ENCODE measurements at places on chromosomes 3 and 15.
A peak's percentile ranks its signal among the peaks of the same experiment; 100 is the strongest.

GRCh38 chr3:181941250-181941649 is 229.5 kb downstream of the SOX2 start:
- DNase-seq, result no peak

GRCh38 chr3:186102687-186103086 is 6.2 kb downstream of the ETV5 start:
- no peak for DNase-seq

DNA sequence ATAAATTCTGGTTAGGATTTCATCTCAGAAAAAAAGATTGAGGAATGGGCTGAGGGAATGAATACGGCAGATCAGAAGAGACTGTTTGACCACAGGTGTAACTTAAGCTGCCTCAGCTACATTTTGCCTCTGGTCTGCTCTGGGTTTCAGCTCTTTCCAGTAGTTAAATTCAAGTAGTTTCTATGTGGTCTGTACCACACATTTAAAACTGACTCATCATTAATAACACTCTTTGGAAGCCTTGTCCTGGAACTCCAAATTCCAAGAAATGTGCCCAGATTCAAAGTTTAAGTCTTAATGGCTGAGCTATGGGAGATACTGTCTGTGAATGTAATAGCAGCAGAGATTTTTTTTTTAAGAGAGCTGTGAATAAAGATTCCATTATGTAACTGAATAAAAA is 133.1 kb upstream of the IGSF10 start:
- no peak for DNase-seq

GRCh38 chr3:124982855-124983254 is 48.3 kb upstream of the MUC13 start:
- DNase-seq, result no peak

- no peak for DNase-seq
These were observed 10.5 kb upstream of the PLA2G4E start for GRCh38 chr15:42031198-42031915.

GRCh38 chr3:100932491-100932890 is 60.7 kb downstream of the ABI3BP start:
- no peak for DNase-seq

GRCh38 chr15:101692801-101693598 is 31.3 kb downstream of the TARS3 start:
- DNase-seq, result no peak

- no peak for DNase-seq
These were observed 230.0 kb upstream of the ST8SIA2 start for GRCh38 chr15:92163641-92164040.

GRCh38 chr3:136390574-136390973 is 140.4 kb downstream of the PCCB start:
- DNase-seq, result no peak

DNA sequence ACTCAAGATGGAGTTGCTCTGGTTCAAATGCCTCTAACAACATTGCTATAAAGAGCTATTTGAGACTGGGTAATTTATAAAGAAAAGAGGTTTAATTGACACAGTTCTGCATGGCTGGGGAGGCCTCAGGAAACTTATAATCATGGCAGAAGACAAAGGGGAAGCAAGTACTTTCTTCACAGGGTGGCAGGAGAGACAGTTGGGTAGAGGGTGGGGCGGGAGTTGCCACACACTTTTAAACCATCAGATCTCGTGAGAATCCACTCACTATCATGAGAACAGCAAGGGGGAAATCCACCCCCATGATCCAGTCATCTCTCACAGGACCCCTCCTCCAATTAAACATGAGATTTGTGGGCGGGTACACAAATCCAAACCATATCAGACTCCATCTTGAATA is 30.7 kb downstream of the MAP2K5 start:
- DNase-seq, result no peak

DNA sequence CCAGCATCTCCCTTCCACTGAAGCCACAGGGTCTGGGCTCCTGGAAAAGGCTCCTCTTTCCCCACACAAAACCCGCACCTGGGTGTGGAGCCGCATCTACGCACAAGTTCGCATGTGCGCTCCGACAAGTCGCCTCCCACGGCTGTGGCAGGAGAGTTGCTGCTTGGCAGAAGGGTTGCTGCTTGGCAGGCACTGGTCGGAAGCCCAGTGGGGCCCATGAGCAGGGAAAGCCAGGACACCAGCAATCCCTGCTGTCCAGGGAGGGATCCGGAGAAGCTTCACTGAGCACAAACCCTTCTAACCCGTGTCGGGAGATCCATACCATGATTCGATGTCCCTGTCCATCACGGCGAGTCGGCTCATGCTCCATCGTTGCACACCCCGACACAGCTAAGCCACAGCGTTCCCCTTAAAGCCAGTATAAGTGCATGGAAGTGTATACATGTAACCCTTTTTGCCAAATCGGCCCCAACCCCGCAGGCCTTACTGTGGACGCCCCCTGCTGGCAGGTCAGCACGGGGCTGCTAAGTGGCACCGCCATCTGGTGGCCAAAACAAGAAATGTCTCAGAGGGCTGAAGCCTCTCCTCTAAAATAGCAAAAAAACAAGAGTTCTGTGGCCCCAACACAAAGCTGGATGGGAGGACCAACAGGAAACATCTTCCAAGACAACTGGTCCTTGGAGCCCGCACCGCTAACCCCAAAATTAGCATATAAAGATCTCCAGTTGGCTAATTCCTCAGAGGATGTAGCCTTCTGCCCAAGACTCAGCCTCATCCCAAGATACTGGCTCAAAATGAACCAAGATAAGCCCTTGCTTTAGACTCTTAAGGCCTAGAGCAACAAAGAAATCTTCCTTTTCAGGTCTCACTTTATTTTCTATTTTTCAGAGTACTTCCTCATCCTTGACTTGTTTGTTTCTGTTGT is 8.3 kb downstream of the ANKRD63 start:
- DNase-seq, result peak; percentile 70

DNA sequence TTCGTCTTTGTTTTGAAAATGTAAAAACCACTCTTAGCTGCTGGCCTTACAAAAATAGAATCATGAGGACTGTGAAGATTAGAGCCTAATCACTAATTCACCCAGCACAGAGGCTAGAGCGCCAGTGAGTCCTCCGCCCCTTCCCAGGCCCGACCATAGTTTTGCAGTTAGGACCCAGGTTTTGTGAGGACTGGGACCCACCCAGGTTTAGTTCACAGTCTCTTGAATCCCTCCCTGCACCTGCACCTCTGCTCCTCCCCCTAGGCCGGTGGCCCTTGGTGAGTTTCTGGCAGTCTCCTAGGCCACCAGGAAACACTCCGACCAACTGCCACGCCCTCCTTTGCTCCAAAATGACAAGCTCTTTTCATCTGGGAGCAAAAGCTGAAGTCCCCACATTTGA is 136.0 kb upstream of the CCDC54 start:
- DNase-seq, result no peak

DNA sequence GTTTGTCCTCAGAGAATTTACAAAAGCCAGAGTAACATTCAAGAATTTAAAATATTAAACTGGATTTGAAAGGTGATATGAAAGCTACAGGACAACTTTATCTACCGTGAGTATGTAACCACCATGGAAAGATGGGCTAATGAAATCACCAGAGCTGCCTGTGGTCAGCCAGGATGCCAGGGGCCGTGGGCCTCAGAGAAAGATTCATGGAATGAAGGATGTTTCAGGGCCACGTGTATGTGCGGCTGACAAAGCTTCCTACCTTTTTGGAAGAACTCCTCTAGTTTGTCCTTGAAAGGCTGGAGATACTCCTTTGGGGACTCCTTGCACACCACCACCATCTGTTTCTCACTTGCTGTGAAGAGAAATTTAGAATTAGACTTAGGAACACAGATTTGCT is 138.9 kb downstream of the GREM1 start:
- no peak for DNase-seq

- no peak for DNase-seq
These were observed 59.9 kb upstream of the FBN1 start for GRCh38 chr15:48705381-48705780.

- no peak for DNase-seq
These were observed 22.2 kb downstream of the CFAP20DC start for GRCh38 chr3:59027607-59028006.

- DNase-seq, result no peak
These were observed 38.8 kb upstream of the MLF1 start for GRCh38 chr3:158532099-158532734.

DNA sequence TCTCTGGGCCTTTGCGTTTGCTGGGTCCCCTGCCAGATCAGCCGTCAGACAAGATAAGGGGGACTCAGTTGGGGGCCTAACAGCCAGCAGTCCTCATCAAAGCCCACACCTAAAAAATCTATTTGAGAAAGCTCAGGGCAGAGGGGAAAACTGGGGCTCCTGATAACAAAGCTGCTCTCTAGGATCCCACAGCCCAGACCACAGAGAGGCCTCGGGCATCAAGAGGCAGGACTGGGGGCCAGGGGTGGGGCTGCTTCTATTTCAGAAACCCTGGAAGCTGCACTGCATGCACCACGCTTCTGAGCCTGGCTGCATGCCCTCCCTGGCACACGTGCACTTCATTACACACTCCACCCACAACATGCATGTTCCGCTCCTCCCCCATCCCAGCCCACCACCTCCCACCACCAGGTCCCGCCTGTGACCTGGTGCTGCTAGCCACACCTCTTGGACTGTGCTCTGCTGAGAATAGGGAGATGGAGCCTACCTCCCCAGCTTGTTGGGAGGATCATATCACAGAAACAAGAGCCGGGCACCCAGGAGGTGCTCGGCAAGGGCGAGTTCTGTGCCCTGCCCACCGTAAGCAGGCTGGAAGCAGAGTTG is 26.6 kb downstream of the FBLN2 start:
- DNase-seq, result no peak

DNA sequence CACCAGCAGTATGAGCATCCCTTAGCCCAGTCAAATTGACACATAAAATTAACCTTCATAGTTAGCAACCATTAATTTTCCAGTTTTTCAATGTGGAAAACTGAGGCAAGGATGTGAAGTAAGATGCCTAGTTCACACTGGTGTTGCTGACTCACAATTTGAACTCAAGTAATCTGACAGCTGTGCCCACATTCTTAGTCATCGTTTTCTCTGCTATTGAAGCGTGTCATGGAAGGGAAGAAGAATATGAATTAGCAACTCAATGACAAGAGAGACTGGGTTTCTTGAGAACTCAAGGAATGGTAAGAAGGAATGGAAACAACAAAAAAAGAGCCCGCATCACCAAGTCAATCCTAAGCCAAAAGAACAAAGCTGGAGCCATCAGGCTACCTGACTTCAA is 261.4 kb downstream of the EPHA3 start:
- DNase-seq, result no peak

DNA sequence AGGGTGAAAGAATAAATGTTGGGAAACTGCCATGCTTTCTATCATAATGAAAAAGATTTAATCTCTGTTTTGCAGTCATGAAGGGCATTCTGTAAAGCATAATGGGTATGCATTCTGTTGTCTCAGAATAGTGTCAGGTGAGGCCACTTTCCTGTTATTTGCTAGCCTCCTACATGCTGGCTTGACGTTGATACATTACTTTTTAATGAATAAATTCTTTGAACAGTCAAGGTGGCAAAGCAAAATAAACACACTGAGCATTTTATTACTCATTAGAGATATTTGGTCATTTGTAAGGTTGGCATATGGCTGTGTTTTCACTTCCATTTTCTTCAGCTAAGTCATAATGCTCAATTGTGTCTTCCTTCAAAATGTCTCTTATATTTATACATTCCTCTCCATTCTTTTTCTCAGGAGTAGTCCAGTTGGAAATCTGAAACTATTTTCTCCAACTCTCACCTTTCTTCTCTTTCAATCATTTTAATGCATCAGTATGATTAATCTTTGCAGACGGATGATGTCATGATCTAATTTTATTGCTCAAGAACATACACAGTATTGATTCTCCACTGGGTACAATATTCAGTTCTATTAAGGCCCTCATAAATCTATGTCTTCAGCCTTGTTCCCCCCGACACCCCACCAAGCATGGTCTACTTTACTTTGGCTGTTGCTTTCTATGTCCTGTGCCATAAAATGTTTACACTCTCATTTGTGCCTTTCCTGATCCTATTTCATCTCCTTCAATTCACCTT is 290.7 kb downstream of the GBE1 start:
- DNase-seq, result no peak

GRCh38 chr3:130299531-130299930 is 45.9 kb upstream of the COL6A5 start:
- no peak for DNase-seq

GRCh38 chr3:183537295-183537730 is 18.2 kb downstream of the KLHL6 start:
- DNase-seq, result no peak

- no peak for DNase-seq
These were observed 196.7 kb downstream of the EPHA6 start for GRCh38 chr3:97010881-97011657.

DNA sequence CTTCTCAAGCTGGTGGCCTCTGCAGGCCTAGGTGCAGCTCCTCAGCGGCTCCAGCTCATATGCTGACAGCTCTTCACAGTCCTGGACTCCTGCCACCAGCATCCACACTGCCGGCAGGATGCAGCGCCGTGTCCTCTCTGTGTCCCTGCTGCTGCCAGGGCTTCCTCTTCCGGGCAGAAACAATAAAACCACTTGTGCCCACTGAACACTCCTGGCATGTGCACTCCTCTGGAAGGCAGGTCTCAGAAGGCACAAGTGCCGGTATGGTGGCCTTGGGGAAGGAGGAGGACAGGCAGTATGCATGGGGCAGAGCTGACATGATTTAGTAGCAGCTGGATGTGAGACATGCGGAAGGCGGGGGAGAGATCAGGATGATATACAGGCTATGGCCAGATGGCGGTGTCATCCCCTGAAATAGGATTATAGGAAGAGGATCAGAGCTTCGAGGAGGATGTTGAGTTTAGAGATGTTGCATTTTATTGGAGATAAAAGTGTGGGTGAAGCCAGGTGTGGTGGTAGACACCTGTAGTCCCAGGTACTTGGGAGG is 7.5 kb upstream of the MAN2A2 start:
- DNase-seq, result no peak

DNA sequence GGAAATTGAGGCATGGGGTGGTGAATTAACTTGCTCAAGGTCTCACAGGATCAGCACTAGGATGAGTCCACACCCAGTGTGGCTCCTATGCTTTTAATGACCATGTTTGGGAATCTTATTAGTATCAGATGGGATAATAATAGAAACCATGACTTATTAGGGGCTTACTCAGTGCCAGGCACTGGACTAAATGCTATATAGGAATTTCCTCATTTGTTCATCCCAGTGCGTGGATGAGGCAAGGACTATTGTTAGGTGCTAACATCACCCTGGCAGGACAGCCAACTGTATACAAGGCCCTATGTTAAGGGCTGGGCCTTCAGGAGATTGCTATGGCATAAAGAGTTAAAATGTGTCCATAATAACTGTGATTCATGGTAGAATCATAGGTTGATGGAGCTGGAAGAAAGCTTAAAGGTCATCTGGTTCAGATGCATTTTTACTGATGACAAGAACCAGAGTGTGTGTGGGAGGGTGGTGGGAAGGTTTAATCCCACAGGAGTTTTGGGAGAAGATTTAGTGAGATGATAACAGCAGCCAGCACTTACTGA is 4.7 kb upstream of the FEM1B start:
- no peak for DNase-seq

DNA sequence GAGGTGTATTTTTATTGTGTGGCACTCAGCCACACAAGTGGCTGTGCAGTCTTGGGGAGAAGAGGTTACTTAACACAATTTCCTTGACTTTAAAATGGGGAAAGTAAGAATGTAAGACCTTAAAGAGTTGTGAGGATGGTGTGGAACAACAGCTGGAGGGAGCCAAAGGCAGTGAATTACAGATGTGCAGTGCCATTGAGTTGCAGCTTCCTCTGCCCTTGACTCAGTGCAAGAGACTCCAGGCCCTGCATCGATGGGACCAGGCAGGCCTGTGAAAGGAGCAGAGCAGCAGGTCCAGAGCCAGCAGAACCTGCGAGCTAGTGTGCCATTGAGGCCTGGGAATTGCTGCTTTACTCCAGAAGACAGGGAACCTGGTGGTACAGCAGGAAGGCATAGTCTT is 27.2 kb downstream of the EEFSEC start:
- DNase-seq, result no peak
